NCI-H2081 (cell line): ENCODE measurements at places on chromosomes 6 and 20.

- DNase-seq, result no peak
Observed at GRCh38 chr6:138596126-138596525, 96.8 kb upstream of the NHSL1 start.

- DNase-seq, result peak; percentile 53
Observed at GRCh38 chr6:146857980-146858347, 259.2 kb downstream of the ADGB start.

GRCh38 chr20:38804221-38804620 lies 1.3 kb upstream of the PPP1R16B start:
- no peak for DNase-seq

- no peak for DNase-seq
Observed at GRCh38 chr6:143167224-143167623, 106.5 kb downstream of the AIG1 start.

DNA sequence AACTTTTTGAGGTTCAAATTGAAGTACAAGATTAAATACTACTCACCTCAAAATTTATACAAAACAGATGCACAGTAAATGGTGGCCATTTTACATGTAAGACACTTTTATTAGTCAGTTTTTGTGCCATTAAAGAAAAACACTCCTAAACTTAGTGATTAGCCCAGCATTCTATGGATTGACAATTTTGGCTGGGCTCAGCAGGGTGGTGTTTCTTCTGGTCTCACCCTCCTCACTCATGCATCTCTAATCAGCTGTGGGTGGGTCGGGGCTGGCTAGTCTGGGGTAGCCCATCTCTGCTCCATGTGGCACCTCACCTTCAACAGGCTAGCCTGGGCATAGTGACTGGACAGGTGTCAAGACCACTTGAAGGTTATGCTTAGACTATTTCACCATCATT lies 71.6 kb upstream of the BTBD3 start:
- no peak for DNase-seq

GRCh38 chr6:69349771-69350170 lies 447.0 kb downstream of the LMBRD1 start:
- no peak for DNase-seq

DNA sequence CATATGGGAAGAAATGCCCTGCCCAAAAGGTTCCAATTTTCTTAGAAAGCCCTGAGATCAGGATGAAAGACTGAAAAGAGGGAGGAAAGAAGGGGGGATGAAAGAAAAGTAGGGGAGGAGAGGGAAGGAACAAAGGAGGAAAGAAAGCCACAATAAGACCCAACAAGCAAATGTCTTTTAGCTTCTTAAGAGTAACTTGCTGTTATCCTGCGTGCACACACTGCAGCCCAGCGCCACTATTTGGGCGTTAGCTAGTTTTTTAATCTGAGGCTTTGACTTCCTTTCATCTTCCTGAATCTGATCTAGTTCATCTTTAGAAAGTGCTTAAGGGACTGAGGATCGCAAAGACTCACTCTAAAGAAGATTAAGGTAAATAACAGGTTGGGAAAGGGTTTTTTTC lies 77.4 kb upstream of the HDDC2 start:
- no peak for DNase-seq

GRCh38 chr6:125700581-125701353 lies 48.7 kb upstream of the HEY2 start:
- DNase-seq, result no peak

DNA sequence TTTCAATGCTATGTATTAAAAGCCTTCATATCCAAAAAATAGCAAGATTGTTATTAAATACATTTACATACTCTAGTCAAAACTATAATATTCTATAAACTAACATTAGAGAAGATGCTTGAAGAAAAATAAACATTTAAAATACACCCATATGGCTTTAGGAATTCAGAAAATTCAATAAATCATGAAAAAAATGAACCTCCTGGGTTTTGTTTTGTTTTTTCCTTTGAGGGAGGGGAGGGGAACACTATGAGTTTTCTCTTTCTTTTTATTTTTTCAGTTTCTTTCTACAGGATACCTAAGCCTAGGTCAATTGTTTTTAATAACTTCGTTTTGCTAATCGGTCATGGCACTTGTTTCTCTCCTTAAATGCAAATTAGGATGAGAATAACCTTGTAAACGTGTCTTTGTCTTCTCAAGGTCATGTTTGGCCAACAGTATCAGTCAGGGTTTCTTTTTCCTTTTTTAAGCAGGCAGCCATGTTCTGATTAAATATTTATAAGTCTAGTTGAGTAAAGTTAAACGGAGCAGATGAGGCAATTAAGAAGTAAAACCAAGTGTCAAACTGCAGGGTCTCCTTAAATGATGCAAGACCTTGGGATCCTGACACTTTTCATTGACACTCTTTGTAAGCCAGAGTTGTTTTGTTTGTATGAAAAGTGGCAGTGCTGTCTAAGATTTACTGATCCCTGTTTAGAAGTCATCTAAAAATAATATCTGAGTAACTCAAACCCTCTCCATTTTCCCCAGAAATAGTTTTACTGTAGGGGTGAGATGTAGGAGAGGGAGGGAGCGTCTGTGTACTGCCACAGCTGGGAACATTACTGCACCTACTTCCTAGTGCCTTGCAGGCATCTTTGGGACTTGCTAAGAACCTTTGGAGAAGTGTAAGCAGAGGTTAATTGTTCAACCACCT lies 392.3 kb downstream of the PLCB1 start:
- no peak for DNase-seq

DNA sequence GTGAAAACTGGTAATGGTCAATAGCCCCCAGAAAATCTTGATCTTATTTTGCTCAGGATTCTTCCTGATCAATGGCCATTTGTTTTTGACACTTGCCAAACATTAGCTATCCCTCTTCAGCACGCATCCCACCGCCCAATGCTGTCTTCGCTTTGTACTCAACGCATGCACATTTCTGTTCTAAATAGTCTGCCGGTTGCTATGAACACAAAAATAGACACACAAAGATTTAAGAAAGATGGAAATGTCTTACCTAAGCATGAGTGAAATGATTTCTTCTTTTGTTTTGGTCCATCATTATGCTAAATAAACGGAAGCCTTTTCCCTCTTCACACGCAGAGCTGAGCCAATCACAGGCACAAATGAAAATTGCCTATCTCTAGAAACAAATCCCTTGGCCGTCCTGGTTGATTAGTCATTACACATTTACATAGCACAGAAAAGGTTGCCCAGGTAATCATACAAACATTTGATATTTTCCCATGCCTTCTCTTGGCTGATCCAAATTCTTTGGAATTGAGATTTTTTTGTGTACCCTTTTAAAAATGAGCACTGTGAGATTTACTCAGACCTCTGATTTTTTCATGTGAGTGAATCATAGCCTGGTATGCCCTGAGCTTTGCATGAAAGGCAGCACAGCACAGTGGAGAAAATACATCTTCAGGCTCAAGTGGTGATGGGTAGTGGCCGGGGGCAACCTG lies 70.5 kb upstream of the FAM184A start:
- no peak for DNase-seq
